Skin of body (tissue), 3 donors: ENCODE measurements at places on chromosomes 6 and 20. TPM values are rescaled to one million over a fixed set of nuclear protein-coding genes. Genes with fewer than 3 reads are reported as not detected.

GRCh38 chr20:59326188-59326587 lies 25.8 kb downstream of the EDN3 start:
- DNase-seq: no peak

The BMP6 gene
- 3.7 TPM for total RNA-seq

- DNase-seq: peak; percentile 42
These were observed 348.3 kb downstream of the FRK start for GRCh38 chr6:115712291-115712961.

The PTCRA gene
- total RNA-seq: not detected

DNA sequence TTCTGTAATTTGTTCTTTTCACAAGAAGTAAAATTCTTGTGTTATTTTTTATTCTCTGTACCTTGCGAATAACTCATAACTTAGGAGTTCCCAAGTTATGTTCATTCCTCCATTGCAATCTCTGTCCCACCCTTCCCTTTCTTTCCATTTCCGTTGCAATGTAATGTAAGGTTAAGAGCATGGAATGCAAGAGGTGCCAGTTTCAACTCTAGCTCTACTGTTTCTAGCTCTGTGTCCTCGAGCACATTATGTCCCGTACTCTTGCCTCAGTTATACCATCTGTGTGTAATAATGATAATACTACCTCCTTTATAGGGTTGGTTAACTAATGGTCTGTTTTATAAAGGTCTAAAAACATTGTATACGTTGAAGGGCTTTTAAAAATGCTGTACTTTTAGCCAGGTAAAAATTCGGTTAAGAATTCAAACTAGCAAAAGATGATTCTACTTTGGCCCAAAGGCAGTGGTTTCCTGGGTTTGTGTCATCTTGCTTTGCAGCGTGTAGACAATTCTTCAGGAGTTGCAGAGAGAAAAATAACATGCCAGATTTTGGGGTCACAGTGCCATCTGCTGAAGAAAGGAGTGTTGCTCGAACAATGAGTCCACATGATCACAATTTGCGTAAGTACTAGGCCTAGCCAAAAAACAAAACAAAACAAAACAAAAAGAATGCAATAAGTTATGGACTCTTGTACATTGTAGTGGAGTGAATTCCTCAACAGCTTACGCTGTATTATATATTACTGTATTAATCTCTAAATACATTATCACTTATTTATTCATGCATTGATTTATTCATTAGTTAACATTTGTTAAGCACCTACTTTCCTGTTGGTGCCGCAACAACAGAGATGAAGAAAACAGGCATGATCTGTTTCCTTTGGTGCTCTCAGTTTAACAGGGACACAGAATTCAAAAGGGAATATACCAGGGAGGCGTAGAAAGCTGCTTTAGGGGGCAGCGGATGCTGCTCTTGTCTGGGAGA lies 10.0 kb upstream of the PFDN4 start:
- DNase-seq: peak; percentile 80
